ENCODE measurements at places on chromosomes 13 and 19.

GRCh38 chr19:43777163-43777695 is 3.5 kb downstream of the KCNN4 start:
- peak; percentile 72 for DNase-seq

DNA sequence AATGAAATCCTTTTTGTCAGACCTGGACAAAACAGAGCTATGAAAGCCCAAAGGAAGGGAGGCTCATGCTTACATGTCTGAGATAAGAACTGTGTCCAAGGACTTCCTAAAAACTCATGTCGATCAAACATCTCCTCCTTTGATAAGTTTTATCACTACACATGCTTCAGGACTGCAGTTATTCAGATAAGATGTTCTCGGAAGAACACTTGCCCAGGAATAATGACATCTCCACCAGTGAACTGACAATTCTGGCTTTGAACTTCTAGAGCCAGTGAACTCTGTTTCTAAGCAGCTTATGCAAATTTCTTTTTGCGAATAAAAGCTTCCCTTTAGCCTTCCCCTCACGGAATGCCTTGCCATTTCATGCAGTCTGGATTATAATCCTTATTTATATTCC is 561.6 kb downstream of the TBC1D4 start:
- no peak for DNase-seq

- DNase-seq: peak; percentile 18
Measured at GRCh38 chr13:84844473-84844872, 954.7 kb downstream of the SLITRK6 start.

DNA sequence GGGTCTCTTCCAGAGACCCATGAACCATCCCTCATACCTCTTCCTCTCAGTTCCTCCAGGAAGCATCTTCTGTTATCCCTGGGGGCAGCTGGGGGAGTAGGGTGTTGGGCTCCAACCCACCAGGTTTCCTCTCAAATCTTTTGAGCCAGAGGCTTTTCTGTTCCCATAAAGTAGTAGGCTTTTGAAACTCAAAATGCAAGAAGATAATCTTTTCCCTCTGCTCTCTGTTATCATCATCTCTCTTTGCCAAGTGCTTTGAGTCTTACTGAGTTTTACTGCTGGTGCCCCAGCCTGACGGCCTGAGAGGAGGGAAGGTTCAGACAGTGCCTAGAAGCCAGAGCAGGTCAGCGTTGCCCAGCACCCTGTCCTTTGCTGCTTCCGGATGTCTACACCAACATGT is 157.2 kb downstream of the B3GLCT start:
- DNase-seq: no peak

GRCh38 chr13:104522235-104523072 is 1456.2 kb upstream of the SLC10A2 start:
- no peak for DNase-seq

DNA sequence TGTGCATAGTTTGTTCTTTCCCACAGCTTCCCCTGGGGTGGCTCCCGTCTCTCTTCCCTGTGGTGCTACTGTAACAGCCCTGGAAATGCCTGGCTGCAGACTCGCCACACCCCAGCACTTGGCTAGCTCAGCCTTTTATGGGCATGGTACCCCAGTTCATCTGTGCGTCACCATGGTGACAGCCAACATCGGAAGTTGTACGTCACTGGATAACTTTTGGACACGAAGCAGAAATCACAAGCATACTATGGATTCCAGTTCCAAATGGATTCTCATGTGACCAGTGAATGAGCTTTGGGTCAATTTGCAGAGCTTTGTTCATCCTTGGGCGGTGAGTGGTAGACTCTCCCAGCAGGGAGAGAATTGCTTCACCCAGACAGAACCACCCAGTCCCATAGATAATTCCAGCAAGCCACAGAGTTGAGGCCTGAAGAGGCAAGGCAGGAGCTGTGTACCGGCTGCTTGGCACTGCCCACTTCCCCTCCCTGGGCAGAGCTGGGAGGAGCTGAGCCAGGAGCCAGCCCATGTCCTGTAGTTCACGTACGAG is 54.4 kb downstream of the COL4A2 start:
- peak; percentile 75 for DNase-seq

DNA sequence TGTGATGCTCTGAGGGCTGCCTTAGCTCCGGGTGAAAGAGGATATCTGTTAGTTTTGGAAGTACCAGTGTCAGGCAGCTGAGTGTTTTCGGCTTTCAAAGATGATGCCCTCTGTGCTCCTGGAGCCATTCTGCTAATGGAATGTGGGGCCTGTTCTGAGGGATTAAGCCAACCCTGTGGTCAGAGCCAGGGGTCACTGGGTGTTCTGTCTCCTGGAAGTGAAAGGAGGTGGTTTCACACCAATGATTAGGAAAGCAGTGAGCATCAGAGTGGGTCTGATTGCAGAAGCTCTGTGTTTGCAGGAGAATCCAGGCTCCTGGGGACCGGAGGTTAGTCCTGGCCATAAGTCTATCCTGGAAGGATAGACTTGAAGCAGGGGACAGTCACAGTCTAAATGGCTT is 94.6 kb downstream of the UQCRFS1 start:
- DNase-seq: no peak
